WTC11 (cell line): ENCODE measurements at places on chromosomes 16 and 17. TPM values are rescaled to one million over a fixed set of nuclear protein-coding genes. Genes with fewer than 3 reads are reported as not detected.
A peak's percentile ranks its signal among the peaks of the same experiment; 100 is the strongest.

The CX3CL1 gene
- total RNA-seq: 0.66 to 1.2 TPM (median 1.1 TPM) in 3 replicates

The CCL22 gene
- 0.35 to 0.60 TPM (median 0.44 TPM) in 3 replicates for total RNA-seq

The WDR45B gene
- 87.1 to 96.5 TPM (median 89.1 TPM) in 3 replicates for total RNA-seq

The OR1A1 gene
- not detected in 3 replicates for total RNA-seq

The NEUROD2 gene
- total RNA-seq: not detected in 3 replicates

The BTBD17 gene
- total RNA-seq: 0.94 to 2.1 TPM (median 2.0 TPM) in 3 replicates

The ARHGAP27 gene
- 12.9 to 16.0 TPM (median 14.8 TPM) in 3 replicates for total RNA-seq

The CBFA2T3 gene
- total RNA-seq: 1.9 to 2.8 TPM (median 2.6 TPM) in 3 replicates

- no peaks in the 10 kb centered on the region for H3K27me3 ChIP-seq
- peaks cover 33% of the 10 kb centered on the region for H3K36me3 ChIP-seq
- H3K4me1 ChIP-seq: peaks cover 37% of the 10 kb centered on the region
Measured at GRCh38 chr17:38403491-38403890, 24.8 kb upstream of the ARHGAP23 start.

GRCh38 chr17:3961564-3962047 lies 2.6 kb downstream of the ATP2A3 start:
- H3K4me3 ChIP-seq: no peak overlapping the region
- DNase-seq: no peak
- no peaks in the 10 kb centered on the region for H3K36me3 ChIP-seq
- H3K4me1 ChIP-seq: peaks cover 60% of the 10 kb centered on the region

DNA sequence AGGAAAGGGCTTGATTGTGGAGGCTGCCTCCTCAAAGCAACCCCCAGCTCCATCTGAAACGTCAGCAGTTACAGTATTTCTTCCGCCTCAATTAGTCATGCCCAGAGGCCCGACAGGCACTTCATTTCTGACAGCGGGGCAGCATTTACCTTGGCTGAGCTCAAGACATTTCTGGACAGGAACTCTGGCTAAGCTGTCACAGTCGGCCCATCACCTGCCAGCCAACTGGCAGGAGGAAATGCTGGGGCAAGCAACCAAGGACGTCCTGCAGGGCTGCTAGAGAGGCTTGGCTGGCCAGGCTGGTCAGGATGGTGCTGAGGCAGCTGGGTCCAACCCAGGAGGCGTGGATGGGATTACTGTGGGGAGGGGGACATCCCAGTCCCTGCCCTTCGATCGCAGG lies 27.8 kb downstream of the PLXDC1 start:
- H3K36me3 ChIP-seq: no peaks in the 10 kb centered on the region
- H3K4me3 ChIP-seq: no peak overlapping the region
- DNase-seq: no peak
- H3K27me3 ChIP-seq: no peaks in the 10 kb centered on the region
- H3K4me1 ChIP-seq: no peaks in the 10 kb centered on the region

- no peaks in the 10 kb centered on the region for H3K27me3 ChIP-seq
- peak overlapping the region; percentile 21; the same call in 1 of the 2 replicates for H3K27ac ChIP-seq
- H3K36me3 ChIP-seq: no peaks in the 10 kb centered on the region
- H3K4me3 ChIP-seq: no peak overlapping the region
- 0 out of 2 replicates have a peak, but pooled peaks cover 4% of the 10 kb centered on the region for H3K4me1 ChIP-seq
Measured at GRCh38 chr17:17579691-17580090, 11.8 kb downstream of the PEMT start.

DNA sequence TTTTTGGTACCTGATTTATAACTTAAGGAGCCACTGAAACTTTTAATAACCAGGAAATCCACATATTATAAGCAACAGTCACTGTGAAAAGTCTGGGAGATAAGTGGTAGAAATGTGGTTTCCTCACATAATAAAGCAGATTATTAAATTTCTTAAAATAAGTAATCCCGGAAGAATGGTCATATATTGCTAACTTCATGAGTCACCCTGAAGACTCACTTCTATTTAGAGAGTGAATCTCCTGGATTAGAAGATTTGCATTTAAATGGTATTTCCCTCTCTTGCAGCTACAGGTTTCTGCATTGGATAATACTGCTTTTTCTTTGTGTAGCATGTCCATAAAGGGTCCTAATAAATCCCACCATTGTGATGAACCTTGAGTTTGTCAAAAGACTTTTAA lies 1286.8 kb upstream of the CDH8 start:
- DNase-seq: no peak
- H3K4me3 ChIP-seq: no peak overlapping the region
- H3K36me3 ChIP-seq: no peaks in the 10 kb centered on the region
- no peaks in the 10 kb centered on the region for H3K27me3 ChIP-seq
- H3K4me1 ChIP-seq: peaks cover 21% of the 10 kb centered on the region

- no peak for DNase-seq
- peaks cover 2% of the 10 kb centered on the region; the same call in 1 of the 2 replicates for H3K27me3 ChIP-seq
- H3K36me3 ChIP-seq: no peaks in the 10 kb centered on the region
Measured at GRCh38 chr16:26550111-26550610, 516.6 kb upstream of the C16orf82 start.

DNA sequence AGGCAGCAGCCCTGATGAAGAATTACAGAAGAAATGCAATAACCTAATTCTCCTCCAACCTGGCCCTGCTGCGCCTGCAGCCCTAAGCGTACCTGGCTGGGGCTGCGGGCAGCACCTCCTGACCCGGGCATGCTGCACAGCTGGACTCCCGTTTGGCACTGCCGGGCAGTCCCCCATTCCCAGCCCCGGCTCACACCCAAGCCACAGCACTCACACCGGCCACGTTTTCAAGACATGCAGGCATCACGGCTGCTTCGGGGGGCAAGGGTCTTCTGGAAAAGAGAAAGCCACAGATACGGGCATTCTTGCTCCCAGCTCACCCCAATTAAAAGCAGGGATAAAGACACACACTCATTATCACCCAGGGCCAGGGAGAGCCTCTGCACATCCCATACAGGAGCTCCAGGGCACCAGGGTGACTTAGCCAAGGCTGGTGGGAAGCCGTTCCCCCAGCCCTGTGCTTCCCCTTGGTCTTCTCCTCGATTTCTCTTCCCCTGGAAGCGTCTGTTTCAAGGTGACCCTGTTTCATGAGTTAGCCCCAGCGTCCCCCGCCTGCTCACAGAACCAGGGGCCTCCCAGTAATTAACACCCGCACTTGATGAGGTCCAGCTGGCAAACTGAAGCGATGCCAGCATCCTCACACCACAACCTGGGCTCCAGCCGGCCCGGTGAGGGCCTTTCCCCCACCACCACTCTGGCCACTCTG lies 216.7 kb downstream of the C16orf78 start:
- DNase-seq: peak; percentile 5
- H3K36me3 ChIP-seq: no peaks in the 10 kb centered on the region
- H3K4me3 ChIP-seq: no peak overlapping the region
- H3K27ac ChIP-seq: 0 out of 2 replicates have a peak overlapping the region, but pooled peaks have one; percentile 11
- peaks cover 53% of the 10 kb centered on the region for H3K4me1 ChIP-seq

GRCh38 chr17:80501741-80502577 lies 25.6 kb upstream of the NPTX1 start:
- H3K27me3 ChIP-seq: no peaks in the 10 kb centered on the region
- peaks cover 4% of the 10 kb centered on the region for H3K4me1 ChIP-seq
- no peak overlapping the region for H3K4me3 ChIP-seq
- DNase-seq: no peak
- no peaks in the 10 kb centered on the region for H3K36me3 ChIP-seq

DNA sequence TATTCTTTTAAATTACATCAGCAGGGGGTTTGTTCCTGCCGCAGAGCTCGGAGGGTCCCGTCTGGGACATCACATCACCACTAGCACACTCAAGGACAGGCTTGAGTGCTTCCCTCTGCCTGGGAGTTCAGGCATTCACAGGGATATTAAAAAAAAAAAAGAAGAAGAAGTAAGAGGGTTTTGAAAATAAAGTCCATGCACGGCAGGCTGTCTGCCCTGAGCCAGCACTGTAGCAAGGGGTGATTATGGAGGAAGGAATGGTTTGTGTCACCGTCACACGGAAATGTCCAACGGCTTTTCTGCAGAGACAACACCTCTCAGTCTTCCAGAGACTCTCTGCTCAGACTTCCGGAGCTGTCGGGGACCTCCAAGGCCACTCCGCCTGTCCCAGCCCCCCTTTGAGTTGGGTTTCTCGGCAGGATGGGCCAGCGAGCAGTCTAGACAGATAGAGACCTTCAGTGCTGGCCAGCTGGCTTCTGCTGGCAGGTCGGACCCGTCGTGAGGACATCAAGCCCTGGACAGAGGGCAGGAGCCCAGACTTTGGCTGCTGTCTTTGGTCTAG lies 33.6 kb downstream of the MEOX1 start:
- DNase-seq: no peak
- no peak overlapping the region for H3K4me3 ChIP-seq
- H3K27ac ChIP-seq: no peak overlapping the region
- H3K36me3 ChIP-seq: no peaks in the 10 kb centered on the region
- H3K27me3 ChIP-seq: no peaks in the 10 kb centered on the region

GRCh38 chr17:77400445-77400870 lies 259.7 kb downstream of the SEC14L1 start:
- H3K4me3 ChIP-seq: no peak overlapping the region
- peak; percentile 67 for DNase-seq
- peaks cover 6% of the 10 kb centered on the region for H3K36me3 ChIP-seq
- no peaks in the 10 kb centered on the region for H3K27me3 ChIP-seq
- H3K4me1 ChIP-seq: peaks cover 28% of the 10 kb centered on the region

- H3K4me3 ChIP-seq: no peak overlapping the region
- peaks cover 9% of the 10 kb centered on the region for H3K36me3 ChIP-seq
- H3K27ac ChIP-seq: no peak overlapping the region
- H3K4me1 ChIP-seq: peaks cover 22% of the 10 kb centered on the region
Measured at GRCh38 chr17:66737524-66737923, 97.4 kb upstream of the CACNG5 start.

- H3K4me1 ChIP-seq: peaks cover 56% of the 10 kb centered on the region
- H3K36me3 ChIP-seq: peaks cover 11% of the 10 kb centered on the region; the same call in 1 of the 2 replicates
- no peak for DNase-seq
- peak overlapping the region; percentile 91 for H3K27ac ChIP-seq
Measured at GRCh38 chr17:67492251-67492740, 115.2 kb downstream of the PITPNC1 start.

DNA sequence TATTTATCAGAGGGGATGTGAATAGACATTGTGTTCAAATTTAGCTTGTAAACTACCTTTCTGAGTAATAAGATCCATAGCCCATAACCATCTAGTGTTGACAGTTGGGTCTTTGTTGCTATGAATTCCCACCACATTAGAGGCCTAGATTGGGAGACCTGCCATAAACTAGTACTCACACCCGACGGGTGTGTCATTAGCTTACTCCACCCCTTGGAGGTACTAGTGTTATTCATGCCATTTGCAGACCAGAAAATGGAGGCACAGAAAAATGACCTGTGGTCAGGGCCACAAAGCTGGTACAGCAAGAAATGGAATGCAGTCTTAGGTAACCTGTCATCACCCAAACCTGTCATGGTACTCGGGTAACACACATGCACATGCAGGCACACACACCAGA lies 41.3 kb upstream of the BCAR1 start:
- H3K4me3 ChIP-seq: no peak overlapping the region
- peaks cover 38% of the 10 kb centered on the region for H3K36me3 ChIP-seq
- H3K27me3 ChIP-seq: no peaks in the 10 kb centered on the region
- H3K4me1 ChIP-seq: peaks cover 15% of the 10 kb centered on the region; the same call in 1 of the 2 replicates
- H3K27ac ChIP-seq: no peak overlapping the region

DNA sequence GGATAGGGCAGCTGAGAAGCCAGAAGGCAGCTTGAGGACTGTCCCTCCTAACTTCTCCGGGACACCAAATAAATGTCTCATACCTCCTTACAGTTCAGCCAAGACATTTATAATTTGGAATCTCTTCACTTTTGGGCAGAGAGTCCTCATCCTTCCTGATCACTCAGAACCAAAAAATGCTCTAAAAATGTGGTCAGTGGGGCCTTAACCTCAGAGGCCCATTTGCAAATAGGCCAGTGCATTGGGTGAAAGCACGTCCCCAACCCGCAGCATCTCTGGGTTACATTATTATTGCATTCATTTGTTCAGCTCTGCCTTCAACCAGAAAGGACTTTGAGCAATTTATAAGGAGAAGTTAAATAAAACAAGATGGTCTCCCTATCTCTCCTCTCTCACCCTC lies 112.4 kb upstream of the IRX3 start:
- H3K27me3 ChIP-seq: peaks cover 5% of the 10 kb centered on the region; the same call in 1 of the 2 replicates
- no peak overlapping the region for H3K27ac ChIP-seq
- DNase-seq: no peak
- no peaks in the 10 kb centered on the region for H3K4me1 ChIP-seq
- no peaks in the 10 kb centered on the region for H3K36me3 ChIP-seq
- no peak overlapping the region for H3K4me3 ChIP-seq

DNA sequence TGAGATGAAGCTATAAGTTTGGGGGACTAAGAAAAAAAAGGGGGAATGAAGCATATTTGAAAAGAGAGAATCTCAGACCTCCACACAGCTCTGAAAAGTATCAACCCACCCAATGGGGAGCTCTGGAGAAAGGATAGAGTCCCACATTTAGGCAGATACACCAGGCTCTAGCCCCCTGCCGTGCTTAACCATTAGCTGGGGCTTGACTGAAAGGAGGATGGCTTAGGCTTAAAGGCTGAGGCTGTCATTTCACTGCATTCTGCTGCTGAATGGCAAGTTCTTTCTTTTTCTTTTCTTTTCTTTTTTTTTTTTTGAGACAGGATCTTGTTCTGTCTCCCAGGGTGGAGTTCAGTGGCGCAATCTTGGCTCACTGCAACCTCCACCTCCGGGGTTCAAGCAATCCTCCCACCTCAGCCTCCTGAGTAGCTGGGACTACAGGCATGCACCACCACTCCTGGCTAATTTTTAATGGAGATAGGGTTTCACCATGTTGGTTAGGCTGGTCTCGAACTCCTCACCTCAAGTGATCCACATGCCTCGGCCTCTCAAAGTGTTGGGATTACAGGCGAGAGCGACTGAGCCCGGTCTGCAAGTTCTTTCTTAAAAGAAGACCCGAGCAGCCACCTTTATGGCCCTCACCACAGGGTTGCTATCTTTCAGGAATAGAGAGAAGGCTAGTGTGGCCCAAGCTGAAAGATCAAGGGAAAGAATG lies 9.0 kb upstream of the MMP2 start:
- DNase-seq: no peak
- H3K4me3 ChIP-seq: no peak overlapping the region
- H3K4me1 ChIP-seq: peaks cover 22% of the 10 kb centered on the region

DNA sequence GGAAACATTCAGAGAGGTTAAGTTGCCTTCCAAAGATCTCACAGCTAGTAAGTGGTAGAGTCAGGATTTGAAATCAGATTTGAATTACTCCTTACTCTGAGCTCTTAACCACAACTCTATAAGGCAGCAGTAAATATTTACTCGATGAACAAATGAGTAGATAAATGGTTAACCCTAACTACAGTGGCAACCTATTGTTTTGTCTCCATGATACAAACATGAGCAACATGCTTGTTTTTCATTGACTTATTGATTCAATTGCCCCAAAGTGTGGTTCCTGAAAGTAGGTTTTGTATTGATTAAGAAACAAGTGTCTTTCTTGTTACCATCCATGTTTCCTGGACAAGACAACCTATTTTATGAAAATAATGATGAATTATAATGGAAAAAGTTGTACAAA lies 34.8 kb upstream of the DDX52 start:
- no peaks in the 10 kb centered on the region; the same call in 1 of the 2 replicates for H3K36me3 ChIP-seq
- no peak overlapping the region for H3K27ac ChIP-seq
- H3K4me1 ChIP-seq: no peaks in the 10 kb centered on the region
- no peak for DNase-seq

- H3K4me3 ChIP-seq: no peak overlapping the region
- H3K36me3 ChIP-seq: no peaks in the 10 kb centered on the region
- 0 out of 2 replicates have a peak, but pooled peaks cover 2% of the 10 kb centered on the region for H3K4me1 ChIP-seq
- no peak overlapping the region for H3K27ac ChIP-seq
- no peaks in the 10 kb centered on the region; the same call in 1 of the 2 replicates for H3K27me3 ChIP-seq
- no peak for DNase-seq
Measured at GRCh38 chr16:66168777-66169176, 197.7 kb upstream of the CDH5 start.

GRCh38 chr16:78362524-78363135 lies 263.2 kb downstream of the WWOX start:
- H3K4me3 ChIP-seq: no peak overlapping the region
- H3K36me3 ChIP-seq: no peaks in the 10 kb centered on the region
- H3K27me3 ChIP-seq: no peaks in the 10 kb centered on the region

- H3K4me3 ChIP-seq: no peak overlapping the region
- H3K27me3 ChIP-seq: peaks cover 20% of the 10 kb centered on the region
- H3K27ac ChIP-seq: no peak overlapping the region
- peaks cover 7% of the 10 kb centered on the region; the same call in 1 of the 2 replicates for H3K4me1 ChIP-seq
Measured at GRCh38 chr16:5205361-5206040, 107.9 kb upstream of the EEF2KMT start.
